Activated T-cell treated with anti-CD3 and anti-CD28 coated beads, Interleukin-2, amount 50 U/mL, for 24 hours (primary cell): ENCODE measurements at places on chromosomes 7 and 10.

DNA sequence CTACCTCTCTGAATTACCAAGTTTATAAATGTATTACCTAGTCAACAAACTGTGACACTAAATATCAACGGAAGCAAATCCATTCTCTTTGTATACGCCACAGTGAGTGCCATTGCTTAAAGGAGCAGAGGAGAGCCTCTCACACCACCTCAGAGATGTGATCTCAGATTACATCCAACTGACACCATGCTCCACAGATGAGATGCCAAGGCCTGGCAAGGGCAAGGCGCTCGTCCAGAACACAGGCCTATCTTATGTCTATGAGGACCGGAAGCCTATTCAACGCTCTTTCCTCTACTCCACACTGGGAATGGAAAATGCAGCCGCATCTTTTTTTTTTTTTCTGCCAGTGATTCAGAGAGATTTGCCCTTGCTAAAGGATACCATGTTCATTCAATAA, 11.4 kb downstream of the PDIA4 start:
- no peak for DNase-seq

DNA sequence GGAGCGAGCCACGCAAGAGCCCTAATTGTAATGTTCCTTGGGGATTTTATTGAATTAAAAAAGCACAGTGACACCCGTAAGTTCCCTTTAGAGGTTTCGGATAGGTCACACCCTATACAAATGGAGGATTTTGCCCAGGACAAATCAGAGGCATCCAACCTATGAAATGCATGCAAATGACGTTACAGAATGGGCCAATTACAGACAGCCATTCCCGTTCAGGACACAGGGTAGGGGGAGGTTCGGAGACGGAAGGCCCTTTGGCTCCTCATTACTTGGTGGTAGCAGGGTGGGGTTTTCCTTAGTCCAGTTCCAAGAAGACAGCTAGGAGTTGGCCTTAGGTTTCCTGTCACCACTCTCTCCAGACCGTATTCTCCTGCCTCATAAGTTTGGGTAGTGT, 754.1 kb downstream of the IPMK start:
- DNase-seq = no peak

DNA sequence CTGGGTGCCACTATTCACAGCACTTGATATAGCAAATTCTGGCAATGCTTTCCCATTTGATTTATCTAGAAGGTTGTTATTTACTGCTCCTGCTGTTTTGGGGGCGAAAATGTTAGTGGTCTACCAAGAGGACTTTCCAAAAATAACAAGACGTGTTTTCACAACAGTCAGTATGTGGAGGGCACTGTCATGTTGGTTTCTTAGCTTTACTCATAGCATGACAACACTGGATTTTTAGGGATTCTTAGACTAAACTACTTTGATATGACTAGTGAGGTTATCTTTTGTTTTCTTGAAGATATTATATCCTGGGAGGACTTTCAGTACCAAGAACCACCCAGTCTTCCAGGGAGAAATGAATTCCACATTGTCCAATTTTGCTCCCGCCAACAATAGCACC, 49.4 kb downstream of the NUDCD3 start:
- no peak for DNase-seq

DNA sequence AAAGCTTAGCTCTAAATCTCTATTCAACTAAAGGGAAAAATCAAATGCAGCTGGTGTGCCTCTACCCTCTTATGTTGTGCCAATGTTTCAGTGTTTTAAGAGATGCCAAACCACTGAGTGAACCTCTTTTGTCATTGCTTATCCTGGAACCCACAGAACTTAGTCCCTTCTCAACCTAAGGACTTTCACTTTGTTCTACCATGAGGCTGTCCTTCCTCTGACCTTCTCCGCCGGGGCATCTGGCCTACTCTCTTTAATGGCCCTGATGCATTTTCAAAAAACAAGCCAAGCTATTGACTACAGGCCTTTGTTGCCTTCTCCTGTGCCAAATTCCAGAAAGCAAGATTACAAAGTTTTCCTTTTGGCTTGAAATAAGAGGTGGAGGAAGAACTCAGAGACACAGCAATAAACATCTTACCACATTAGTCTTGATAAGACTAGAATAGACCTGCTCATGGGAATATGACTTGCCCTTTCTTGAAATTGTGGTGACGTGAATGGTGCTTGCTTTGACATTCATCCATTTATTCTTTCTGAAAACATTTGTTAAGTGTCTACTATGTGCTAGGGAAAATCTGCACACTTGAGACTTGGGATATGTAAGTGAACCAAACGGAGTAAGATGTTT, 253.2 kb upstream of the SMIM30 start:
- no peak for DNase-seq

DNA sequence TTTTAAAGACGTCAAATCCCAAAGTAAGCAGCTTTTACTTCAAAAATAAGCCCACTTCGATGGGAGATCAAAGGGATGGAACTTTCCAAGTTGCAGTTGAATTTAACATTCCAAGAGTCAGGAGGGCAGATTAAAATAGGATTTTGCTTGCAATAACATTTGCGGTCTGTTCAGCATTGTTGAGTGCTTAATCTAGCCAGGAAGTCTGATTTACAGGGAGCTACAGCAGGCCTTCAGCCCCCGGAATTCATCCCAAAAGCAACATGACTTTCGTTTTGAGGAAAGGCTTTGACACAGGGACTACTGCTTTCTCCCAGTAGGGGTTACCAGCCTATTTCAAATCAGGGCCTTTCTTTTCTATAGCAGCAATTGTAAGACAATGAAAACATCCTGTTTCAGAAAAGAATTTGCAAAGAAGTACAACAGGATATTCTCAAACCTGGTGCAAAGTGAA, 279.6 kb upstream of the PITRM1 start:
- DNase-seq = no peak

DNA sequence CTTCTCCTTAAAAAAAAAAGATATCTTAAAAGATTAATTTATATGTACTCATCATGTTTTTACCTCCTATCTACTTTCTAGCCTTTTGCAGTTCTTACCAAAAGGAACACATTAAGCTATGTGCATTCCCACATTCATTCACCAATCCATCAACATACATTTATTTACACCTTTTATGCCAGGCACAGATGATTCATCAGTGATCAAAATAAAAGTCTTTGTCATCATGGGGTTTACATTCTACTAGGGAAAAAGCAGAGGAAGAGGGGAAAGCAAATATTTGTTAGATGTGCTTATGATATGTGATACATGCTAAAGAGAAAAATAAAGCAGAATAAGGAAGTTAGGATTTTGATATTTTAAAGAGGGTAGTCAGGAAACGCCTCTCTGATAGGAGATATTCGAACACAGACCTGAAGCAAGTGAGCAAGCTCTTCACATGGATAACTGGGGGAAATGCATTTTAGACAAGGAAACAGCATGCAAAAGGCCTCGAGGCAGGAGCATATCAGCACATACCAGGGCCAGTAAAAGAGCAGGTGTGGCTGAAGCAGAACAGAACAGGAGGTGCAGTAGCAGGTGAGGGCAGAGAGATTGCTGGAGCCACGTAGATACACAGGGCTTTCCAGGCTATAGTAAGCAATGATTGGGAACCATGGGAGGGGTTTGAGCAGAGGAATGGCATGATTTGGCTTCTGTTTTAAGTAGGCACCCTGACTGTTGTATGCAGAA, 67.4 kb downstream of the REEP3 start:
- DNase-seq = no peak

DNA sequence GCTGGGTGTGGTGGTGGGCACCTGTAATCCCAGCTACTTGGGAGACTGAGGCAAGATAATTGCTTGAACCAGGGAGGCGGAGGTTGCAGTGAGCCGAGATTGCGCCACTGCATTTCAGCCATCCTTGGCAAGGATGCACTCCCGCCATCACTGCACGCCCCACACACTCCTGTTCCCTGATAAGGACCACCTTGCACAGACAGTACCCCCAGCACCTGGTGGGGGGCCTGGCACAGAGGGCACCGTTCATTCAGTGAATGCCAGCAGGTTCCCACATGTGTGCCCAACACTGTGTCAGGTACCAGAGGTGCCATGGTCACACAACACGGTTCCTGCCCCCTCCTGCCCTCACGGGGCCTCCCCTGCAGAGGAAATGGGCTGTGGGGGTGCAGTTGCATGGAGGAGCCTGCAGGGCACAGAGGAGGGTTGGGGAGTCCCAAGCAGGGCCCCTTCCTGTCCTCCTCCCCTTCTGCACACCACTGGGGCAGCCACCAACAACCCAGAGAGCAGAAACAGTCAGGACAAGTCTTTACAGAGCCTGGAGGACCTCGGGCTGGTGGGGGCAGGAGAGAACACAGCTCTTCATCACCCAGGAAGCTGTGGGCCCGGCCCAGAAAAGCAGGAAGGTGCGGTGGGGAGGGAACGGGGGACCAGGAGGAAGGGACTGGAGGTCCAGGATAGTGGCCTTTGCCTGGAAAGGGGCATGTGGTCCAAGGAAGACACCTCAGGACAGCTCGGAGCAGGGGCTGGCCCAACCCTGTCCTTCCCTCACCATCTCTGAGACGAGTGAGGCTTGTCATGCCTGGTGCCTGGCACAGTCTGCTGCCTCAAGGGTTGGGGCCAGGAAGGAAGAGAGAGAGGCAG, 7.1 kb downstream of the CRYGN start:
- peak; percentile 76 for DNase-seq

- no peak for DNase-seq
These were observed 36.2 kb upstream of the EFCAB10 start for GRCh38 chr7:105617280-105618015.

GRCh38 chr7:70695795-70696083, 436.2 kb upstream of the GALNT17 start:
- DNase-seq = no peak

GRCh38 chr7:93883078-93883916, 7.3 kb downstream of the TFPI2 start:
- DNase-seq = no peak

DNA sequence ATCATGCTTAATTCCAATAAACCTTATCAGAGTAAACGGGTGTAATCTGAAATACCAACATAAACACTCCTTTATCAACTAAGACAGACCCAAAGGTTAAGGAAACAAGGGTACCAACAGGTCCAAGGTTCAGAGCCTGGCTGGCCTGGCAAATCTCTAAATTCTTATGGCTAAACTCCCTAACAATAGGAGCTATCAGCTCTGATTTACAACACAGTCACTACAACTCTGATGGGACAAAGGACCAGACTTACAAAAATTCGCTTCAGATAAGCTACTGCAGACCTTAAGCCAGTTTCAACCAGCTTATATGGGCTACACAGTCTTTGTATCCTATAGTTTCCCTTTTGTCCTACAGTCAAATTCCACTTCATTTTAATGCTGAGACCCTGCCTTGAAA, 381.9 kb downstream of the ZWINT start:
- DNase-seq = no peak

DNA sequence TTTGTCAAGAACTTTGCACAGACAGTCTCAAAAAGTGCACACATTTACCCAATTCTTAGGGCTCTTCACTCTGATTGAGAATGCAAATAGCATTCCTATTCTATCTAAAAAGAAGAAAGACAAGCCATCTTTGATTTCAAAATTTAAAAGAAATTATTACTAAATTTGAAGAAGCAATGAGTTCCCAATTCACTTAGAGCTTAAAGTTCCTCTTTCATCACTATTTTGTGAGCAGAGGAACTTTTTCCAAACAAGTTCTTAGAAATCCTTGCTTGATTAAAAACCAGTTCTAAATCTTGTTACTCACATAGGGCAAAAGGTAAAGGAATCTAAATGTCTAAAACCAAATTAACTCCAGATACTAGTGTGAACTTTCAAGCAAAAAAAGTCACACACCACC, 56.4 kb downstream of the TBXAS1 start:
- DNase-seq = no peak

- DNase-seq = no peak
These were observed 202.0 kb downstream of the ANK3 start for GRCh38 chr10:60187691-60188090.

- no peak for DNase-seq
These were observed 158.1 kb downstream of the AHR start for GRCh38 chr7:17456541-17456940.

- DNase-seq = no peak
These were observed 299.4 kb downstream of the SNX13 start for GRCh38 chr7:17640730-17641377.

DNA sequence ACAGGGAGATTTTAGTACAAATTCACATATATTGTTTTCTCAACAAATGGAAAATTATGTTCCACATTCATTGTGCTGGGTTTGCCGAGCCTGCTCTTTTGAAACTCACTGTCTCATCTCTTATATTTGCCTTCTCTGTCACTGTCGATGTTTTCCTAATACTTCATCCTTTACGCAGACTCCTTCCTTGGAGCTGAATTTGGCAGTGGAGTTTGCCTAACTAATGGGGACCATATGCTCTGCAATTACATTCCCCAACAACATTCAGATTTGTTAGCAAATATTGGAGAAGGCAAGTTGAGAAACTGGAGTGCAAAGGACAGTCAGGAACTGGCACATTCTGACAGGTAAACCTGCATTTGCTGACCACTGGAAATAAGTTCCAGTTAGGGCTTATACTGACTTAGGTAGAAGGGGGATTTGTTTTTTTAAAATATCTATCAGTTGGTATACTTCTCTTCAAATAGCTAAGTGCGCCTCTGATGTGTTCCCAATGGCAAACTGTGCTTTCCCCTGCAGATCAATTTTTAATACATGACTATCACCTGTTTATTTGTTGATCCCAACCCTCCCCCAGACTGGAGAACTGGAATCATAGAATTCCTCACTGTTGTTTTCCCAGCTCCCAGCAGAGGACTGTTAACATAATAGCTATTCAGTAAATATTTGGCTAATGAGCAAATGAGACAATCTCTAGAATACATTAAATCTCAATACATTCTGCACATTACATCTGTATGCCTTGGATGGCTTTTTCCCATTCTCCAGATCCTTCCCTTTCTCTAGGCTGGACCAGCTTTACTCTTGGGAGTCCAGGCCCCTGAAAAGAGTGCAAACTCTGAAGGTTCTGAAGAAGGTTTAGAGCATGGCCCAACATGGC, 769.3 kb downstream of the KCNMA1 start:
- DNase-seq = no peak

- DNase-seq = no peak
These were observed 298.6 kb downstream of the EXOC4 start for GRCh38 chr7:133551466-133551865.

DNA sequence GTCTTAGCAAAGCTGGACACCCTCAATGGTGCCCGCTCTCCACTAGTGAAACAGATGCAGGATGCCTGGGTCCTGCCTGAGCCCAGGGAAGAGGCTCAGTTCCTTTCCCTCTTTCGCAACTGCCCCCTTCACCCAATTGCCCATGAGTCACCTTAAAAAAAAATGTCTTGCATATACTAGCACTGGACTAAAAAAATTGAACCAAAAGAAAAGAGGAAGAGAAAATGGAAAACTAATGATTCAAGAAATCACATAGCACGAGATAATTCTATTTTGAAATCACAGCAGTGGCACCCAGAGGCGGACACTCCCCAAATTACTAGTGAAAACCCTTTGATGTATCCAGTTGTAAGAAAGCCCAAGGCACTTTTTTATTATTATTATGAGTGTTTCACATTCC, 972.5 kb downstream of the LRMDA start:
- no peak for DNase-seq

- DNase-seq = no peak
These were observed 14.3 kb downstream of the SKIDA1 start for GRCh38 chr10:21511095-21511570.

- no peak for DNase-seq
These were observed 28.5 kb downstream of the GET4 start for GRCh38 chr7:904847-905246.
